ENCODE measurements at places on chromosomes 5 and 9.

DNA sequence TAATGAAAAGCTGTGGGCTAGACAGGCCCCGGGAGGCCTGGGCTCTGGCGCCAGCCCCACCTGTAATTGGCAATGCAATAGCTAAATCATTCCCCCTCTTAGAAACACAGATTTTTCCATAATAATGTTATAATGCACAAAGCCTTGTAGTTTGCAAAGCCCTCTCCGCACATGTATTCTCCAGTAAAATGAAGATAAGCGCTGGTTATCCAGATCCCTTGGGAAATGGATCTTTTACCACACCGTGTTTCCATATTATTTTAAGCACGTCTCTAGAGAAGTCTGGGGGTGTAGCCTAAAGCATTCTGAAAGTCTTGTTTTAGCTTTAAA lies 1.1 kb upstream of the APBA1 start:
- no peak for DNase-seq

GRCh38 chr9:37144762-37145161 lies 24.4 kb downstream of the ZCCHC7 start:
- DNase-seq: no peak

- no peak for DNase-seq
Measured at GRCh38 chr5:167587772-167588437, 703.5 kb upstream of the WWC1 start.

- DNase-seq: no peak
Measured at GRCh38 chr9:127093319-127094020, 29.0 kb downstream of the ANGPTL2 start.

- DNase-seq: peak; percentile 51
Measured at GRCh38 chr5:54518146-54518817, 723 bp downstream of the SNX18 start.
